Inflammatory macrophage treated with lipopolysaccharide for 4 hours (primary cell): ENCODE measurements at places on chromosomes 6 and 20.

- no peak for DNase-seq
Observed at GRCh38 chr20:62518911-62519310, 43.1 kb upstream of the GATA5 start.

DNA sequence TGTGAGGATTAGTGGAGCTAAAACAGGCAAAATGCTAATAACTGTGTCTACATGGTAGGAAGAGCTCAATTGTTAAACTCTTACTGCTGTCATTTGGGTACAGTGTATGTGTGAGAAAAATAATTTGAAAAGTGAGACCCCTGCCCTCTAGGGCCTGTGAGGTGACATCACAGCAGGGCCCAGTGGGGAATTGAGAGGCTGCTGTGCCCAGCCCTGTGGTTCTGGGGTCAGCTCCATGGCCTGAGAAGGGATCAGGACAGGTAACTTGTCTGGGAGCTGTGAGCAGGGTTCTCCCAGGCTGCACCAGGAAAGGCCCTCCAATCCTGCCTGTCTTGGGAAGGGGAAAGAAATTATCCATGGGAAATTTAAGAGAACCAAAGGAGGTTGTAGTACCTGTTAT is 1.3 kb downstream of the SIRPB1 start:
- no peak for DNase-seq

DNA sequence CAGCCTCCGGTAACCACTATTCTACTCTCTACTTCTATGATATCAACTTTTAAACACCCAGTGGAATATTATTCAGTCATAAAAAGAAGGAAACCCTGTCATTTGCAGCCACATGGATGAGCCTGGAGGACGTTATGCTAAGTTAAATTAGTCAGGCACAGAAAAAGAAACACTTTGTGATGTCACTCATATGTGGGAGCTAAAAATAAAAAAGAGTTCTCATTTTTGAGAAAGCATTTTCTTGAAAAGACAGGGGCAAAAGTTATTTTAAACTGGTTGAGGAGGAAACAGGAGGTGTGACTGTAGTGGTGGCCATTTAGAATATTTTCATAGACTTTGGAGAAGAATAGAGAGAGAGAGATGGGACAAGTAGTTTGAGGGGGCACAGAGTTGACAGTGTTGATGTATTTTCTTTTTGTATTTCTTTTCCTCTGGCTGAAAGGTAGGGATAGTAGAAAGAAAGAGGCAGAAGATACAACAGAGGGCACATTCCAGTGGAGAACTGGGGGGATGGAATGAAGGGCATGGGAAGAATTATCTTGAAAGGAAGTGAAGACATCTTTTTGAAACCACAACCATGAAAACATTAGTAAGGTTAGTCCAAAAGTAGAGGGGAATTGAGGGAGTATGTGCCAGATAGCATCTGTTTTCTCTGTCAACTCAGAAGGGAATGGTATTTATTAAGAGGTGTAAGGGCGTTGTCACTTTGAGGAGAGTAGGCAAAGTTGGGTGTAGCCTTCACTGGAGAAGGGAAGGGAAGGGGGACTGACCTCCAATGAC is 181.3 kb upstream of the GMDS start:
- DNase-seq: peak; percentile 30

GRCh38 chr6:14711056-14711703 is 534.7 kb upstream of the JARID2 start:
- DNase-seq: peak; percentile 84

DNA sequence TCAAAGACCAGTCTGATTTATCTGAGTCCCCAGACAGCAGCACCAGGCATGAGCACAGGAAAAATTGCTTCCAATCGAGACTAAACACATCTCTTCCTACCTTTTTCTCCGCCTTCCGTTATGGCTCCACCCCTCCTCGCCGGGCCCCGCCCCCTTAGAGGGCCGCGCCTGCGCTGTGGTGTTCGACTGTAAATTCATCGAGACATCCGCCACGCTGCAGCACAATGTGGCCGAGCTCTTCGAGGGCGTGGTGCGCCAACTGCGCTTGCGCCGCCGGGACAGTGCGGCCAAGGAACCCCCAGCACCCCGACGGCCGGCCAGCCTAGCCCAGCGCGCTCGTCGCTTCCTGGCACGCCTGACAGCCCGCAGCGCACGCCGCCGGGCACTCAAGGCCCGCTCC is 8.9 kb downstream of the REM1 start:
- no peak for DNase-seq

DNA sequence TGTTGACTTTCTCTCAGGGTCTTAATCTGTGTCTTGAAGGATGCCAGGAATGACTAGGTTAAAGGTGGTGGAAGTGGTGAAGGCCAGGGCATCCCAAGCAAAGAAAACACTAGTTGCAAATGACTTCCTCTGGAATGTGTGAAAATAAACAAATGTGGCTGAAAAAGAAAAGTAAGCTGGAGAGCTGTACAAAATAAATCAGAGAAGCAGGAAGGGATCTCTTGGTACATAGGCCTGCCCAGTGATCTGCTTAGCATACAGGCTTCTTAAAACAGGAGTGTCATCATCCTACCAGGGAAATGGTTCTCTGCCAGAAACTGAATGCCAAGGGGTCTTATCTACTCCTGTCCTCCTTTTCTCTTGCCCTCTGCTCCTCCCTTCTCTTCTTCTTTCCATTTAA is 1616.0 kb downstream of the KHDRBS2 start:
- no peak for DNase-seq

- no peak for DNase-seq
Observed at GRCh38 chr6:9977411-9977810, 437.5 kb downstream of the TFAP2A start.

- DNase-seq: peak; percentile 26
Observed at GRCh38 chr6:144214622-144215401, 64.5 kb downstream of the STX11 start.

DNA sequence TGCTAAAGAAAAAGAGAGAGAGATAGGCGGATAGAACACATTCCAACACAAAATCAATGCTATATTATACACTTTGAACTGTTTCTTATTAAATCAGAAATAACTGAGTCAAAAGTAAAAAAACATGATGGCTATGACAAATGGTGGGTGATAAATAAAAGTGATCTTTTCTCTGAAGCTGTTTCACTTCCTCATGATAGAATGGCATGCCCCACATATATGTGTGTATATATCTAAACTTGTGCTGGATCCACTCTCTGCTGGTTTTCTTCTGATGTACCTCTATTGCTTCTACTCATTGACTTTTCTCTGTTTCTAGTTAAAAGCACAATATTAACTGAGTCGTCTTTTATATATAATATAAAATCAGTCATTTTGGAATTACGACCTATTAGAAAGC is 429.9 kb downstream of the PKHD1 start:
- no peak for DNase-seq

GRCh38 chr6:16404456-16404855 is 166.1 kb downstream of the GMPR start:
- DNase-seq: no peak

GRCh38 chr6:166476634-166477215 is 94.0 kb upstream of the MPC1 start:
- no peak for DNase-seq

GRCh38 chr6:44020148-44020547 is 107.1 kb downstream of the MRPL14 start:
- DNase-seq: no peak

DNA sequence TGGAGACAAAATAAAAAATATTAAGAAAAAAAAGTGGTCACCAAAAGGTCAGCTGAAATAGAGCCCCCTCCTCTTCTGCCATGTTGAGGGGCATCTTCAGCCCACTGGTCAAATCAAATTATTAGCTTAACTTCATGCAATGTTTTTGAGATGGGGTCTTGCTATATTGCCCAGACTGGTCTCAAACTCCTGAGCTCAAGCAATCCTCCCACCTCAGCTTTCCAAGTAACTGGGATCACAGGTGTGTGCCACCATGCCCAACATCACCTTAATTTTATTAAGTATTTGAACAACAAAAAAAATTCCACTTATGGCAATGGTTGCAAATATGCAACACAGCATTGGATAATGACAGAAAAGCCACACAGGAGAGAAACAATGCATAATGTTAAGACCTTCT is 99.3 kb upstream of the BEND3 start:
- DNase-seq: no peak

GRCh38 chr20:45426320-45427016 is 10.5 kb downstream of the PIGT start:
- DNase-seq: no peak

DNA sequence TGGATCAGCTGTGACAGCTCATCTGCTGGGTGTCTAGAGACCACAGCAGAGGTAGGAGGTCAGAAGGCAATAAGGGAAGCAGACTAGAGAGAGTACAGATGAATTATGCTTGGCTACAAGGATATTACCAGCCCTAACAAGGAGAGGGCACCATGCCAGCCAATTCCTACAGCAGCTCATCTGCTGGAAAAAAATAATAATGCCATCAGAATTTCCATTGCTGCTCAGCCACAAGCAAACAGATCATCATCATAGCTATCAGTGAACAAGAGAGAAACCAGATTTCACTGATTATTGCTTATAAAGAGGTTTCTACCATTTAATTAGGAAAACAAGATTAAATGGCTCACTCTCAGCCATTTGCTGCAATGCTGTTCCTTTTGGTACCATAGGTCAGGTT is 66.5 kb downstream of the PSMG4 start:
- DNase-seq: no peak

DNA sequence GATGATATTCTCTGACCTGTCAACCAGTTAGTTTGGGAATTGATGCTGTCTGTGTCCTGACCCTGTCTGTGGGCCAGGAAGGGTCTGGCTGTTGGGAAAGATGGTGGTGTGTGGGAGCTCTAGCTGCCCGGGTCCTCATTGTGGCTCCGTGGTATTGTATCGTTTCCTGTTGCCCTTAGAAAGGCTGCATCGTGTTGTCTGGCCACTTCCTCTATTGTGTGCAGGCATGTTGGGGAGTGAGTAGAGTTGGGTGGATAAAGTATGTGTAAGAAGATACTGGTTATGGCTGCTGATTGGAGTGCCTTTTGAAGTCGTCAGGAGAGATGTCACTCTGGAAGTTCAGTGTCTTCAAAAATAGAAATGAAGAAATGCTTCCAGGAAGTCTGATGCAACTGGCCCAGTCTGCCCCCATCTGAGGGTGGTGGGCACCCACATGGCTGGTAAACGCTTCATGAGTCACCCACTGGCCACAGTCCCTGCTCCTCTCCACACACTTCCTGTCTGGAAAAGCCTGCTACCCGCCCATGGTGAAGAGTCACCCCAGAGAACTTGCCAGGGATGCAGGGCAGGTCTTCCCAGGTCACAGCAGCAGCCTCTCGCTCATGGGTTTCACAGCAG is 27.9 kb downstream of the PPARD start:
- DNase-seq: peak; percentile 99

GRCh38 chr6:40755046-40755681 is 168.0 kb upstream of the LRFN2 start:
- no peak for DNase-seq

DNA sequence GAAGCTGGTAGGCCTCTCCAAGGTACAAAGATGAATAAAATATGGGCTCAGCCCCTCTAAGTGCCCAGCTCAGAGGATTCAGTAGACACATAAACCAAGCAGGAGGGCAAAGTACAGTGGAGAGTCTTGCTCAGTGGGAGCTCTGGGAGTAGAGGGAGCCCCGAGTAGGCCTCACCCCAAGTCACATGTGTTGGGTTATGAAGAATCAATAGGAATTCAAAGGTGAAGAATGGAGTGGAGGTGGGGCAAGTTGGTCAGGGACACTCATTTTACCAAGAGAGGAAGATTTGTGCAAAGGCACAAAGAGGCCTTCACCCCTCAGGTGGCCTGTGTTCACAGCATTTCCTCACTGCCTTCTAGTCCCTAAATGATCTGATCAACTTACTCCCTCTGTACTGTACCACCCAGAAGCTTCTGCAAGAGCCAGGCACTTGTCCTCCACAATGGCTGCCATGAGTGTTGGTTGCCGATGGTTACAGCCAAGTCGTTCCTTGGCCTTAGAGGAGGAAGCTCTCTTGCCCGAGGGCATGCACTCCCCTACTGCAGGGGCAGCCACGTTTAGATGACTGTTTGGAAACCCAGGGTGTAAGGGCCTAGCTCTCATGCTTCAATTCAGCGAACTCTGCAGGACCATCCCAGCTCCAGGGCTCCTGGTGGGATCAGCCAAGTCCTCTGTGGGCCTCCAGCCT is 6.7 kb upstream of the CDKN1A start:
- DNase-seq: no peak

DNA sequence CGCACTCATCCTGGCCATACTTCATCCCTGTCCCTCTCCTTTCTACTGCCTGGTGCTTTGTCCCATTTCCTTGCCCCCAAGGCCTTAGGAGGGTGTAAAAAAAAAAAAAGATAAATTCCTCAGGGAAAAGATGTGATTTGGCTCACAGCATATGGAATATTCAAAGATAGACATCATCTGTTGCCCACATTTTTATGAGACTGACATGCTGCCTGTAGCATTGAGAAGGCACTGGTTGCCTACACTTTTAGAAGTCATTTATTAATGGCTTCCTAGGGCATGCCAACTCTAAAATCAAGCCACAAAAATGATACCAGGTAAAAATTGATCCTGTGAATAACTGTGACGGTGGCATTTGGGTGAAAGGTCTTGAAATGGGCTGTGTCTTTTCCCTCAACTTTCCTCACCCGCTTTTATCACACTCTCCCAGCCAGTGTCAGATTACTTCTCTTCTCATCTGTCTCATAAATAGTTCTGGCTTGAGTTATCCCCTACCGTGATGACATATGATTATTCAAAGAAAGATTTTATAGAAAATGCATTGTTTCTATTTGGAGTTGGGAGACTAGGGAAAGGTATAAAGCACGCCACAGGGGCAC is 139.4 kb downstream of the CARMIL1 start:
- DNase-seq: no peak

GRCh38 chr6:39319621-39320362 is 2.7 kb downstream of the KCNK16 start:
- DNase-seq: no peak

GRCh38 chr6:37549558-37549957 is 49.9 kb upstream of the CCDC167 start:
- DNase-seq: no peak

GRCh38 chr6:93786474-93787330 is 367.3 kb upstream of the EPHA7 start:
- DNase-seq: no peak

- DNase-seq: no peak
Observed at GRCh38 chr20:44528309-44528708, 6.4 kb upstream of the SERINC3 start.

GRCh38 chr20:43925801-43926200 is 11.1 kb downstream of the TOX2 start:
- DNase-seq: no peak

- peak; percentile 26 for DNase-seq
Observed at GRCh38 chr20:32585011-32585585, at the start of gene NOL4L. TSS of gene NOL4L (minus strand) at chr20:32585333. CDS start at chr20:32584890, 443 bp downstream.

- no peak for DNase-seq
Observed at GRCh38 chr6:95292011-95292410, 285.3 kb upstream of the MANEA start.
